CD4-positive, CD25-positive, alpha-beta regulatory T cell (primary cell): ENCODE measurements at places on chromosomes 11 and 22.

- peak; percentile 38 for DNase-seq
Measured at GRCh38 chr11:35349897-35350296, 69.5 kb downstream of the SLC1A2 start.

GRCh38 chr11:9230296-9230695, 34.9 kb downstream of the DENND5A start:
- DNase-seq: no peak

DNA sequence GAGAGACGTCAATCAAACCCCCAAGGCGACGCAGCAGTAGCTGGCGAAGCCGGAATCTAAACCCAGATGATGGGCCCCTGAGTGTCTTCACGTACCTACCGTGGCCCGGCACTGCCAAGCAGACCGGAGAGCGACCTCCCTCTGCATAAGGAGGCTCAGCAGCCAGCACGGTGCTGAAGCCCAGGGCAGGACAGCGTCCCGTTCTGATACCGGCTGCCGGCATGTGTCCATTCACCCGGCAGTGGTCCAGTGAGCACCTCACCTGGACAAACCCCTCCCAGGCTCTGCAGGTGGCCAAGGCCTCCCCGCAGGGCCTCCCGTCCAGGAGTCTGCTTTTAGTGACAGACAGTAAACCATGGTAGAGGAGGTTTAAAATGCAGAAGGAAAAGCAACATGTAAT, 142.0 kb downstream of the BRD1 start:
- DNase-seq: no peak

DNA sequence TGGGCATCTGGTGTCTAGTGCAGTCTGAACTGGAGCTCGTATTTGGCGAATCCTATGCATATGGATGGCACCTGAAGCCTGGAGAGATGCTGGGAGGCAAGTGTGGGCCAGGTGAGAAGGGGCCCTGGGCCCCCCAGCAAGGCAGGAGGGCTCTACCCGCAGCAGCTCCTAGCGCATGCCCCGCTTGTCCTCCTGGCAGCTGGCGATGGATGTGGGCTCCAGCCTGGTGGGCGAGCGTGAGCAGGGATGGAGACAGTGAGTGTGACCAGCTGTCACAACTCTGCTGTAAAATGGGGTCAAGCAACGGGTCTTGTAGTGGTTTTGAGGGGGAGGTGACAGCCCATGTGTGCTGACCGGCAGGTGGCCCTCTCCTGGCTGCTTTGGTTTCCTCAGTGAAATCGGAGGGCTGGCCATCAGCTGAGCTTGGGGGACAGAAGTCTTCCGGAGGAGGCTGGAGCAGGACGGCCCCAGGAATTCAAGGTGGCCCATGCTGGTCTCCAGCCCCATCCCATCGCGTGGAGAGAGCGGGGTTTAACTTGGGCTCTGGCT, 12.0 kb downstream of the FRMD8 start:
- no peak for DNase-seq

- no peak for DNase-seq
Measured at GRCh38 chr11:112485280-112485679, 224.6 kb upstream of the PLET1 start.

- DNase-seq: no peak
Measured at GRCh38 chr22:44403602-44404329, 91.0 kb upstream of the SHISAL1 start.

GRCh38 chr22:19201869-19202798, 23.6 kb upstream of the SLC25A1 start:
- DNase-seq: no peak

- DNase-seq: no peak
Measured at GRCh38 chr11:71200172-71200716, 52.1 kb downstream of the SHANK2 start.

GRCh38 chr11:1836011-1836945, 1.5 kb downstream of the SYT8 start:
- DNase-seq: no peak

DNA sequence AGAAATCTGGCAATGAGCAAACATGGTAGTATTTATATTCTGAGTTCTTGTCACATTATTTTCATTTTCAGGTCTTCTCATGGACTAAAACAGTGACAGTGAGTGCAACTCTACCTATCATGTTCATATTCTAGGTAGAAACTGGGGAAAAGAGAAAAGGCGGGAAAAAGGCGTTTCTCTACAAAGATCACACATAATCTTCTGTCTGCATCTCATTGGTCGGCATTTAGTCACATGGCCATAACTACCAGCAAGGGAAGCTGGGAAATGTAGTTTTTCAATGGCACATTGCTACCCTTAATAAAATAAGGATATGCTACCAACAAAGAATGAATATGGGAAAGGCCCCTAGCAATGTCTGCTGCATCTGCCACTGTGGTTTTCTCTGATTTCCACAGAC, 57.6 kb upstream of the B3GAT1 start:
- DNase-seq: no peak

DNA sequence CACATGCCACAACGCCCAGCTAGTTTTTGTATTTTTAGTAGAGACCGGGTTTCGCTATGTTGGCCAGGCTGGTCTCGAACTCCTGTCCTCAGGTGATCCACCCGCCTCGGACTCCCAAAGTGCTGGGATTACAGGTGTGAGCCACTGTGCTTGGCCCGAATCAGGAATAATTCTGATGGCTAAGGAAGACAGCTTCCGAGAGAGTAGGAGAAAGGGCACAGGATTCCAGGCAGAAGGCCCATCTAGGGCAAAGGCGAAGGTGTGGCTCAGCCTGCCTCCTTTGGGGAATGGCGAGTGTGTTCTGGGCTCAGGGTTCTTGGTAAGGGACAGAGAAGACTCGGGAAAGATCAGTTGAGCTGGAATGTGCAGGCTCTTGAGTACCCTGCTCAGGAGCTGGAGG, 1.6 kb upstream of the SYCE3 start:
- no peak for DNase-seq

GRCh38 chr22:21943571-21944448, 8.8 kb downstream of the PPM1F start:
- no peak for DNase-seq

- DNase-seq: no peak
Measured at GRCh38 chr11:92423115-92424034, 198.8 kb downstream of the FAT3 start.

GRCh38 chr11:73800276-73800806, 12.7 kb downstream of the MRPL48 start:
- DNase-seq: no peak

GRCh38 chr11:9664276-9665171, 647 bp downstream of the SWAP70 start:
- peak; percentile 24 for DNase-seq

- no peak for DNase-seq
Measured at GRCh38 chr11:109993786-109994185, 99.4 kb upstream of the ZC3H12C start.

DNA sequence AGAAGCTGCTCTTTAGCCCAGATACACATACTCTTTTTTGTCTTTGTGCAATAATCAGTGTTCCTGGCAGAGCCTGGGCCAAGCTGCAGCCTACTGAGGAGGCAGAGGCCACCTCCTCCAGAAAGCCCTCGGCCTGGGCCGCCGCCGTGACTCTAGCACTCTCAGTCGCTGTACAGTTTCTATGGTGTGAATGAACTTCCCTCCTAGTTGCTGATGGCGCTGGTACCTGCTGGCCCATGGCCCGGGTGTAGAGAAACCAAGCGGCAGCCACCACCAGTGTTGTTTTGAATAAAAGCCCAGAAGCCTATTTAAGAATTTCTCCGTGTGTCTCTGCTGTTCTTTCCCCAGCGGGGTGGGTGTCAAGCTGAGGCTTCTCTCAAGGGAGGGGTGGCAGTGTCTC, 118.9 kb downstream of the CACNA1I start:
- no peak for DNase-seq
